ENCODE measurements at places on chromosomes 12 and 14. TPM values are rescaled to one million over a fixed set of nuclear protein-coding genes. Genes with fewer than 3 reads are reported as not detected.

The SLC16A7 gene
- 40.2 TPM for polyA plus RNA-seq

- no peak for DNase-seq
Measured at GRCh38 chr12:88145567-88146505, 3.7 kb downstream of the TMTC3 start.

GRCh38 chr12:9711664-9712063 is 21.2 kb downstream of the CLECL1 start:
- DNase-seq: peak; percentile 31

GRCh38 chr12:86660488-86661147 is 404.4 kb upstream of the MGAT4C start:
- DNase-seq: peak; percentile 70

GRCh38 chr14:52481864-52482263 is 70.4 kb downstream of the TXNDC16 start:
- DNase-seq: no peak

All from fibroblast of lung (primary cell).